GM18507 (cell line): ENCODE measurements at places on chromosomes 13 and 19.

- no peak for DNase-seq
These were observed 29.2 kb upstream of the TSHZ3 start for GRCh38 chr19:31378404-31378803.

GRCh38 chr13:35483761-35484160 lies 7.3 kb upstream of the MAB21L1 start:
- DNase-seq = no peak

- no peak for DNase-seq
These were observed 159.5 kb upstream of the STARD13 start for GRCh38 chr13:33445024-33445423.

GRCh38 chr19:17370026-17370587 lies 7.0 kb downstream of the PLVAP start:
- no peak for DNase-seq
